Regular cardiac myocyte (primary cell): ENCODE measurements at places on chromosomes 6 and 20. TPM values are rescaled to one million over a fixed set of nuclear protein-coding genes. Genes with fewer than 3 reads are reported as not detected.

The LAMP5 gene
- 0.19 TPM in 1 of 2 replicates, not detected in the other for total RNA-seq

The PGC gene
- not detected in 2 replicates for total RNA-seq

The PMEPA1 gene
- 1.5 and 4.8 TPM in 2 replicates for total RNA-seq

The KIZ gene
- 9.8 and 19.7 TPM in 2 replicates for total RNA-seq

The ZSWIM3 gene
- 3.7 and 5.4 TPM in 2 replicates for total RNA-seq

The ZBTB46 gene
- total RNA-seq: 4.8 and 14.6 TPM in 2 replicates

The PCSK2 gene
- total RNA-seq: not detected in 2 replicates

The FNDC1 gene
- 0.19 and 1.1 TPM in 2 replicates for total RNA-seq

The NRSN1 gene
- total RNA-seq: not detected in 2 replicates

The RIPPLY2 gene
- not detected in 2 replicates for total RNA-seq

The THBD gene
- total RNA-seq: 18.0 and 20.3 TPM in 2 replicates

The CST3 gene
- total RNA-seq: 143 and 271 TPM in 2 replicates

The GCNT2 gene
- total RNA-seq: 0.19 and 1.4 TPM in 2 replicates

The PHACTR1 gene
- total RNA-seq: 0.19 and 0.56 TPM in 2 replicates

The C20orf96 gene
- total RNA-seq: 1.2 and 2.0 TPM in 2 replicates

The SLC13A3 gene
- 0.38 and 2.3 TPM in 2 replicates for total RNA-seq

The BPIFB3 gene
- not detected in 2 replicates for total RNA-seq

The PDE10A gene
- total RNA-seq: 18.4 and 32.4 TPM in 2 replicates

The NCOA7 gene
- 47.5 and 57.8 TPM in 2 replicates for total RNA-seq

The ZNF165 gene
- total RNA-seq: 0.38 and 0.56 TPM in 2 replicates

The VWA7 gene
- under 0.01 TPM in 1 of 2 replicates, not detected in the other for total RNA-seq

The SAMD5 gene
- total RNA-seq: under 0.01 TPM in 2 replicates

The KIFC1 gene
- total RNA-seq: 5.9 and 52.1 TPM in 2 replicates

The SFTA2 gene
- total RNA-seq: not detected in 2 replicates

The ROMO1 gene
- 182 and 251 TPM in 2 replicates for total RNA-seq

The SPDEF gene
- total RNA-seq: under 0.01 TPM in 1 of 2 replicates, not detected in the other

The TJAP1 gene
- 7.6 and 9.0 TPM in 2 replicates for total RNA-seq

The MAS1 gene
- total RNA-seq: under 0.01 TPM in 2 replicates
